ENCODE measurements at places on chromosomes 13 and 19. TPM values are rescaled to one million over a fixed set of nuclear protein-coding genes. Genes with fewer than 3 reads are reported as not detected.

Gene CEACAM19
- 2.5 TPM for total RNA-seq

Gene MYBPC2
- not detected for total RNA-seq

Gene CEACAM8
- not detected for total RNA-seq

Gene RXFP2
- not detected for total RNA-seq

Gene SNRPD2
- total RNA-seq: 303 TPM

GRCh38 chr19:2251106-2252054 is 2.3 kb downstream of the AMH start:
- DNase-seq: no peak

DNA sequence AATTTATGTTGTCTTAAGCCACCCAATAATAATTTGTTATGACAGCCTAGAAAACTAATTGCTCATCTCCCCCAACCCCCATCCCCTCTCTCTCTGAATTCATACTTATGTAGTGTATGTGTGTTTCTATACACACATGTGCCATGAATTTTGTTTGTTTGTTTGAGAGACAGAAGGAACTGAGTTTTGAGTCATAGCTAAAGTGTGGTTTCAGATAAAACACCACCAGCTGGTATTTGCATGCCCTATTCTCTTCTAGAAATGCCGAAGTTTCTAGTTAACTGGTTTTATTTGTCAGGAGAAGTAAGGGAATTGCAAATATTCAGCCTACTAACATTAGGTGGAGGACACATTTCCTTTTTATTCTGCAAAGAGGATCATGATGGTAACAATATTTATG is 17.4 kb upstream of the LILRA2 start:
- DNase-seq: no peak

- DNase-seq: no peak
These were observed 174.2 kb downstream of the KCNRG start for GRCh38 chr13:50189450-50189849.

DNA sequence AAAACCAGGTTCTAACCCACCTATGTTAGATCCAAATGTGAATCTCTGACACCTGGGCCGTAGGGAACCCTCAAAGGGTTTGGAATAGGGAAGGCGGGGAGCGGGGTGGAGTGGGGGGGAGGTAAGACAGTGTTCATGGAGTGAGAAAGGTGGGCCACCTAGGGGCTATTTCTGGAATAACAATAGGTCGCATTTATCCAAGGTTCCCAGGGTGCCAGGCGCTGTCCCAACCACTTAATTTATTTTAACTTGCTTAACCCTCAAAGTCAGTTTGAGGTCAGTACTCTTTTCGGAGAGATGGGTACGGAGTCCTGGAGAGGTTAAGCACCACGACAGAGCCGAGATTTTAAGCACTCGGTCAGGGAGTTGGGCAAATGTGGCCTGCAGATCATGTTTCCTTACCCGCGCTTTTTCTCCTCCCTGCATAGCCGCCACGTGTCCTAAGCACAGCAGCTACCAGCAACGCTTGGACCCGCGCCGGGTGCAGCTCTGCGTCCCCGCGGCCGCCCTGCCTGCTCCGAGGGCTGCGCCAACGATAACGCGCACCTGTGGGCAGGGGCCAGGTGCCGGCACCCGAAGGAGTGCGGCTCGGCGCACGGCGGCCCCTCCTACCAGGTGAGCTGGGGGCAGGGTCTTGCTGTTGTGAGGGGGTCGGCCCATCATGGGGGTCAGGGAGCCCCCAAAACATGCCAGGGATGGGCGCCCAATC is 25.0 kb upstream of the FXYD3 start:
- DNase-seq: peak; percentile 64

DNA sequence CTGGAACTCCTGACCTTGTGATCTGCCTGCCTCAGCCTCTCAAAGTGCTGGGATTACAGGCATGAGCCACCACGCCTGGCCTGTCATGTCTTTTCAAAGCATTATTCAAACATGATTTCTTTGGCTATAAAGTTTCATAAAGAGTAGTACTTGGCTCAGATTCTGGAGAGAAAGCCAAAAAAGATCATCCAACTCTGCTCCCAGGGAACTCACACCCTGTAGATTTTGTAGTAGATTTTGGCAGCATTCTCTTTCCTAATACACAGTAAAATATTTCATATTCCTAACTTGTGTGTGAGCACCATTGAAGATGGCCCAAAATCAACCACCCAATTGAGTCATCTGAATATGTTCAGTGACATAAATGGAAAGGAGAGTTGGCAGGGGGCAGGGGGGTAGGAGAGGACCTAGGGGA is 48.4 kb downstream of the CAB39L start:
- peak; percentile 88 for DNase-seq

DNA sequence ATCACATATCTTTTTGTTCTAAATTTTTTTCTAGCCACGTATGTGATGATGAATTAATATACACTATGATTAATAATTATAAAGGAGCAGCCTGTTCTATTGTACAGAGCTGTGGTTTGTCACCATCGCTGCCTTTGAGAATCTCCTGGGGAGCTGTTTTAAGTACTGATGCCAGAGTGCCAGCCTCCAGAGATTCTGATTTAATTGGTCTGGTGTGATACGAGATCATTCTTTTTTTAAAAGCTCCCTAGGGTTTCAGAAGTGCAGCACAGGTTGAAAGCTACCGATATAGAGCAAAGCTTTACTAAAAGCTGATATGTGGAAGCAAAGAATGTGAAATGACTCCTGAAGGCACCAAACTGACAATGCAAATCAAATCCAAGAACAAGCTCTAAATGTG is 314.7 kb downstream of the ITGBL1 start:
- no peak for DNase-seq

DNA sequence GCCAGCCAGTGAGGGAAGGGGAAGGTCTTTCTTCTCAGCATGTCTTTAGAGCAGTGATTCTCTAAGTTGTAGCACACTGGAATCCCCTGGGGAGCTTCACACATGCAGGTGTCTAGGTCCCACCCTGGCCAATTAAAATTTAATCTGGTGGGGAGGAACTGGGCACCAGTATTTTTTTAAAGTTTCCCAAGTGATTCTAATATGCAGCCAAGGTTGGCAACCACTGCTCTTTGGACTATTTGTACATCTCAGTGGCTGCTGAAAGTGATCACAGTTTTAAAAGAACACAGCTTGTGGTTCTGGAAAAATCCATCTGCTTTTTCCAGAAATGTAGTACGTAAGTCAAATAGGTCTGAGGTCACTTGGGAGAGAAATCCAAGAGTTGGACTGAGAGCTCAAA is 10.7 kb upstream of the KATNAL1 start:
- DNase-seq: peak; percentile 41

DNA sequence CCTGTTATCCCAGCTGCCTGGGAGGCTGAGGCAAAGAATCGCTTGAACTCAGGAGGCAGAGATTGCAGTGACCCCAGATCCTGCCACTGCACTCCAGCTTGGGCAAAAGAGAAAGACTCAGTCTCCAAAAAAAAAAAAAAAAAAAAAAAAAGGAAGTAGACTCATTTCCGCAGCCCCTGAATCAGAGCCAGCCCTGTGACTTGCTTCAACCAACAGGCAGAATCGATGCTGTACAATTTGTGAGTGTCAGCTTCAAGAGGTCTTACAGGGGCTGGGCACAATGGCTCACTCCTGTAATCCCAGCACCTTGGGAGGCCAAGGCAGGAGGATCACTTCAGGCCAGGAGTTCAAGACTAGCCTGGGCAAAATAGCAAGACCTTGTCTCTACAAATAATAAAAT is 12.8 kb downstream of the ANKRD27 start:
- peak; percentile 54 for DNase-seq

DNA sequence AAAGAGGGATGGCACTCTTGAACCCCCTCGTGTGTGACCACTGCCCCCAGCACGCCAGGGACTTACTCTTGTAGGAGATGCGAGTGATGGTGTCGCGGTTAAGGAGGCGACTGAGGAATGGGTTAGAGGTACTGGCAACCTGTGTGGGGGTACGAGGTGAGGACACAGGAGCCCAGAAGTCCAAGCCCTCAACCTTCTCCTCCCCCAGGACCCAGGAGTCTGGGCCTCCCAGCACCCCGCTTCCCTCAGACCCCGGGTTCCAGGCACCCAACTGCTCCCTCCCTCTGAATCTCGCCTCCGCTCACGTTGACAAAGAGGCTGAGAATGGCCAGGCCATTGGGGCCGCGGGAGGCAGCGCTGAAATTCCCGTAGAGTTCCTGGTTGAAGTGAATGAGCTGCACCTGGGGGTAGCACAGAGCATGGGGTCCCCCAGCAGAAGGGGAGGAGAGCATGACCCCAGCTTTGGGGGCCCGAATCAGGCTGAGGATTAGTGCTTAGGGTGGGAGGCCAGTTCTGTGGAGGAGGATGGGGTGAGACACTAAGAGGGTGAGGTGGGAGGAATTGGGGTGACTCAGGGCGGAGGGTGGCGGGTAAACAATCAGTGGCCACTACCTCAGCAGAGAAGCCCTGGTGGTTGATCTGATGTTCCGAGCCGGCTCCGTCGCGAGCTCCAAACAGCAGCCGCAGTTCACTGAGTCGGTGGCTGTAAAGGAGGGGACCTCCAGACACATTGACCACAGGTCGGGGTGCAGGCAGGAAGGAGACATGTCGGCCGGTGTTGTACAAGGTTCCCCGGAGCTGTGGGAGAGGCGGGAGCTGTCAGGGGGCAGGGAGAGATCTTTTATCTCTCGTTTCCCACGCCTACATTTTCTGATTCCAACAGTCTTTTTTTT is 2.5 kb upstream of the DBP start:
- DNase-seq: no peak

GRCh38 chr19:58543826-58544590 is at the start of gene TRIM28:
TRIM28 (plus strand) TSS chr19:58544064; CDS start chr19:58544758, 694 bp downstream.
- peak; percentile 99 for DNase-seq

GRCh38 chr13:99969453-99969918 is 2.1 kb downstream of the ZIC5 start:
- DNase-seq: no peak

DNA sequence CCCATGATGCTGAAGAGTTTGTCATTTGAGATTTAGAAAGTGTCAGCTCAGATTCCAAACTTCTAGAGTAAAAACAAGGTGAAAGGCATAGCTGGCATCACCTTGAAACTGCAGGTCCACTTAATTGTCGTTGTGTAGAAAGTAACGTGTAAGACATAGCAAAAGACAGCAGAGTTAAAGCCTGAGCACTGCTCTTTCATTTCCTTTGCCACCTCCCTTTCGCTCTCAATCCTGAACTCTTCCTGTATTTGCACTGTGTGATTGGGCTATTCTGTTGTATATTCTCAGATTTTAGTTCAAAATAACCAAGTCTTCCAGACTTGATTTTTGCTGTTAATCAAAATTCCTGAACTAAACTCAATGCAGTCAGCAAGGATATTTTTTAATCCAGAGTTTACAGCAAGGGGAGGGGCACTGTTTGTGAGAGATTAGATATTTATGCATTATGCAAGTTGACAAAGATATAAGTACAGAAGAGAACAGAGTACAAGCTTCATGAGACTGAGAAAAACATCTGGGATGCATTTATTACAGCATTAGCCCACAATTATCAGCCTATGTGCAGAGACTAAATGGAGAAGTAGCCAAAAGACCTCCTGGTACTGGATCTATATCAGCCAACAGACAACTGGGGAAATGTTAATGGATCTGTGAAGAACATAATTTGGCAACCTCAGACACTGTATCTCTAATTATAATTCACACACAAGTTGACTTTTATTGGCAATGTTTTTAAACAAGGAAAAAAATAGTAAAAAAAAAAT is 328.6 kb downstream of the SUCLA2 start:
- DNase-seq: peak; percentile 84

DNA sequence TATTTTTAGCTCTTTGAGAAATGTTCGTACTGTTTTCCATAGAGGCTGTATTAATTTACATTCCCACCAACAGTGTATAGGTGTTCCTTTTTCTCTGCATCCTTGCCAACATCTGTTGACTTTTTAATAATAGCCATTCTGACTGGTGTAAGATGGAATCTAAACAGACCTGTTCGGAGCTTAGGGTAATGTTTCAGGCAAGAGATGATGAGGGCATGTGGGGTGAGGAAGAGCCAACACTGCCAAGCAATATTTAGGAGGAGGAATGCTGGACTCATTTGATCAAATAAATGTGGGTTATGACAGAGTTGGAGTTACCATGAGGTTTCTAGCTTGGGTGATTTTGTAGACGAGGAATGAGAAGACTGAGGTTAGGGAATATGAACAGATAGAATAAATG is 382.9 kb downstream of the KLF12 start:
- DNase-seq: no peak
